ENCODE measurements at places on chromosomes 7 and 10.

DNA sequence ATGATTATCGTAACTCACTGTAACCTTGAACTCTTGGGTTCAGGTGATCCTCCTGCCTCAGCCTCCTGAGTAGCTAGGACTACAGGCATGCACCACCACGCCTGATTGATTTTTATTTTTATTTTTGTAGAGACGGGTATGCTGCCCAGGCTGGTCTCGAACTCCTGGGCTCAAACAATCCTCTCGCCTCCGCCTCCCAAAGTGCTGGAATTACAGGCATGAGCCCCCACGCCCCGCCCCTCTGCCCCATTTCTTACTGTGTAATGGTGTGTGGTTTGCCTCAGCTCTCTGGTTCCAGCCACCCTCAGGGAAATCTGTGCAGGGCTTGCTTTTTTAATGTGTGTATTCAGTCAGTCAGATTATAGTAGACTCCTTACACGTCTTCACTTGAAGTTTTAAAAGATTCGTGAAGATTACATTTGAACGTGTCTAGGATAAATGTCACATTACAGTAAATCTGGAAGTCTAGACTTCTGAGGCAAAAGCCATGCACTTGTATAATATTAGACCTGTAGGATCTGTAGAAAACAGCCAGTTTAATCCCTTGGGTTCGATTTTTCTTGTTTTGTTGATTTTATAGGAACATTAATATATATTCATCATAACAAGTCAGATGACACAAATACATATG is 276.2 kb downstream of the CAMK1D start:
- DNase-seq: no peak

- DNase-seq: no peak
Measured at GRCh38 chr7:6651851-6652445, 14.8 kb downstream of the ZNF316 start.

DNA sequence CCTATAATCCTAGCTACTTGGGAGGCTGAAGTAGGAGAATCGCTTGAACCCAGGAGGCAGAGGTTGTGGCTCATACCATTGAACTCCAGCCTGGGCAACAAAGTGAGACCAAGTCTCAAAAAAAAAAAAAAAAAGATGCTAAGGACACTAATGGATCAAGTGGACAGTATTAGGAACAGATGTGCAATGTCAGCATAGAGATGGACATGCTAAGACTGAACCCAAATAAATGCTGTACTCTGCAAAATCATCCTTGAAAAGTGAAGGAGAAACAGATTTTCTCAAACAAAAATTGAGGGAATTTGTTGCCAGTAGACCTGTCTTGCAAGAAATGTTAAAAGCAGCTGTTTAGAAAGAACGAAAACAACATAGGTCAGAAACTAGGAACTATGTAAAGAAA is 194.5 kb downstream of the USP6NL start:
- DNase-seq: no peak

- no peak for DNase-seq
Measured at GRCh38 chr7:26789481-26790184, 74.8 kb downstream of the SKAP2 start.

GRCh38 chr10:103660364-103661197 is 167.1 kb downstream of the NEURL1 start:
- no peak for DNase-seq

DNA sequence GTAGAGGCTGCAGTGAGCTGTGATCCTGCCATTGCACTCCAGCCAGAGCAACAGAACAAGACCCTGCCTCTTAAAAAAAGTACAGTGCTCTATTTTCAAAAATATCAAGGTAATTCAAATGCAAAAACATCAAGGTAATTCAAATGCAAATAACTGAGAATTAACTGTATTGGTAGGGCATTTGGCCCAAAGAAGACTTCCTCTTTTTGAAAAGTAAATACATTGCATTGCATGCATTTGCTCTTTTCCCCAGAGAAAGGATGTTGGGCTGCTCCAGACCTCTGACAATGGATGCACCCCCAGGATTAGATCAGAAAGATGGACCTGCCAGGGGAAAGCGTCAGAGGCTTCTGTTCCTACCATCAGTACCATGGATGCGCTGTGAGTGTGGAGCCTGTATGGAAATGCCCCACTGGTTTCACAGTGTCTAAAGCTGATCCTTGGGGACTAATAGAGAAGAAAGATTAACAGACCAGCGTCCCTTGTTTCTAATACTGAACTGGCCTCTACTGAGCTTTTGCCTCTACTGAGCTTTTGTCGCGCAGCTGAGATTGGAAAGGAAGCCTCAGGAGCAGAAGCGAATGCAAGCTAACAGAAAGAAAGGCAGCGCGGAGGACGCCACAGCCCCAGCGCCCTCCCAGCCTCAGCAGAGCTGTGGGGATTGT is 93.5 kb upstream of the LYZL2 start:
- DNase-seq: no peak

GRCh38 chr7:132463922-132464321 is 112.3 kb downstream of the PLXNA4 start:
- no peak for DNase-seq

DNA sequence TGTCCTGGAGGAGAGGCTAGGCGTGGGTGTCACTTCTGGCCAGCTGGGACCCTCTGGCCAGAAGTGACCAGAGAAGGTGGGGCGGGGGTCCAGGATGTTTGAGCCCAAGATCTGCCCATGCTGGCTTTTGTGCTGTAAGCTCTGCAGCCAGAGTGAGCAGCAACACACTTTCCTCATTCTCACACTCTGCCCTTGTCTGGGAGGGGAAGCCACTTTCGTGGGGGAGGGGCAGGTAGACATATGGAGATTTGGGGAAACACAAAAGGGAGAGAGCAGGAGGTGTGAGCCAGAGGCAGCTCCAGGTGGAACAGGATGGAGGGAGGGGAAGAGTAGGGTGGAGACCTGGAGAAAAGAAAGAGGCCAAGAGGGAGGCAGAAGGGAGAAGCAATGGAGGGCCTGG is 31.5 kb upstream of the ADCYAP1R1 start:
- no peak for DNase-seq

- no peak for DNase-seq
Measured at GRCh38 chr10:112977426-112977898, 27.4 kb downstream of the TCF7L2 start.

- DNase-seq: no peak
Measured at GRCh38 chr7:31071645-31072029, 19.5 kb downstream of the ADCYAP1R1 start.

GRCh38 chr7:96414931-96415292 is 93.0 kb upstream of the SLC25A13 start:
- no peak for DNase-seq

DNA sequence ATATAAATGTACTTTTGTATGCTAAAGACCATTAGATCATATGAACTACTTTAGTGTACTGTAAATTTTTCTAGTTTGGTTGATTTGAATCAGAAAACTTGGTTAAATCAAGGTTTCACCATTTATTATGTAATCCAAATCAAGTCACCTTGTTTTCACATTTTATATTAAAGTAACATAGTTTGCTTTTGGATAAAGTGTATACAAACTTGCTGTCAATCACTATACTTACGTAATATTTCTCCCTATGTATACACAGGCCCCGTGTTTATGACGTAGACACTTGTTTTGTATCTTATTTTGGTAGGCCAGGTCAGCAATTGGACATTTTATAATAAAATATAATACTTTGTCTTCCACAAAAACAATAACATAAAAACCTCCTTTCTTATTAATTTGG is 32.2 kb downstream of the NAMPT start:
- DNase-seq: no peak

DNA sequence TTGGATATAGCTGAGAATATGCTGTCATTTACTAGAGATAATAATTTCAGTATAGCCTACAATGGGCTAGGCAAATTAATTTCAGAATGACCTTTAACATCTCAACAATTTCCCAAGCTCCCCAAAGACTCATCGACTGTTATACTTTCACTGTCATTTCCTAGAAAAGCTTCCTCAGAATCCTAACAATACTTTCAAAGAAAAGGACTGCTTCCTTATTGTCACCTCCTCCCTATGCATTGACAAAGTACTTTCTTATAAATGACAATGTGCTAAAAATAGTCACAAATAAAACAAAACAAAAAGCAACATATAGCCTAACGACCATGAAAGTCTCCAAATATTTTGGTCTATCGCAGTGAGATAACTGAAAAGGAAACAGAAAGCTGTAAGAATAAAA is 272.6 kb downstream of the ELMO1 start:
- no peak for DNase-seq

DNA sequence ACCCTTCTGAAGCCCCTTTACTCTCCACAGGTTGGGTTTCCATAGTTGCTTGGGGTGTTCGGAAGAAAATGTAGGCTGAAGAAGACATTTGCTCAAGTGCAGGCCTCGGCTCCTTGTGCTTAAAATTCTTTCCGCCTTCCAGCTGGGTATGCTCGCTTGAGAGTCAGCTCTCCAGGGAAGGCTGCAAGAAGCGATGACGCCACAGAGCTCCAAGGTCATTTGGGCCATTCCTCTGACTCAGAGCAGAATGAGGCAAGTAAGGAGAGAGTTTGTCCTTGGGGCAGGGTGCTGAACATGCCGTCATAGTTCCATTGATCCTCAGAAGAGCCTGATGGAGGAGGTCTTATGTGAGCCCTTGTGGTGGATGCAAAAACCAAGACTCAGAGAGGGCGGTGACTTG is 27.4 kb upstream of the HSPA12A start:
- DNase-seq: no peak

DNA sequence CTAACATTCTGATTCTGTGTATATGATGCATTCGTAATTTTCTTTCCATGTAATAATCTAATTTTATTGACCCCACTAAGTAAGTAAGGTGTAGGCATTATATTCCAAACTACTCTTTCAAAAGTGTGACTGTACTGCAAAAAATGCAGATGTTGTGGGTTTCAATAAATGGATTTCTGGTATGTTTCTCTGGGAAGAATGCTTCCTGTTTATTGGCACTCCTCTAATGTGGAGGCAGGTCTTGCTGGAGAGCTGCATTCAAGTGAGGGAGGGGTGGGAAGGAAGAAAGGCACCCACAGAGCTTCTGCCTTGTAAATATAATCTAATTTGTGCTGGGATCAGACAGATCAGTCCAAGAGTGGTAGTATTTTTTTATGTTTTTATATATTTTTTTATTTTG is 23.9 kb downstream of the ST7 start:
- no peak for DNase-seq

GRCh38 chr10:44960088-44960460 is 472 bp downstream of the RASSF4 start:
- no peak for DNase-seq

- DNase-seq: no peak
Measured at GRCh38 chr10:62414359-62414758, 40.2 kb downstream of the ZNF365 start.

Measured in stimulated activated CD4-positive, alpha-beta T cell treated with anti-CD3 and anti-CD28 coated beads, TNF-alpha, amount 100 ng/mL, for 4 hours (primary cell).